SW 1271 (cell line): ENCODE measurements at places on chromosomes 3 and 15.

- DNase-seq = no peak
Observed at GRCh38 chr3:50873376-50874157, 198.8 kb downstream of the DOCK3 start.

DNA sequence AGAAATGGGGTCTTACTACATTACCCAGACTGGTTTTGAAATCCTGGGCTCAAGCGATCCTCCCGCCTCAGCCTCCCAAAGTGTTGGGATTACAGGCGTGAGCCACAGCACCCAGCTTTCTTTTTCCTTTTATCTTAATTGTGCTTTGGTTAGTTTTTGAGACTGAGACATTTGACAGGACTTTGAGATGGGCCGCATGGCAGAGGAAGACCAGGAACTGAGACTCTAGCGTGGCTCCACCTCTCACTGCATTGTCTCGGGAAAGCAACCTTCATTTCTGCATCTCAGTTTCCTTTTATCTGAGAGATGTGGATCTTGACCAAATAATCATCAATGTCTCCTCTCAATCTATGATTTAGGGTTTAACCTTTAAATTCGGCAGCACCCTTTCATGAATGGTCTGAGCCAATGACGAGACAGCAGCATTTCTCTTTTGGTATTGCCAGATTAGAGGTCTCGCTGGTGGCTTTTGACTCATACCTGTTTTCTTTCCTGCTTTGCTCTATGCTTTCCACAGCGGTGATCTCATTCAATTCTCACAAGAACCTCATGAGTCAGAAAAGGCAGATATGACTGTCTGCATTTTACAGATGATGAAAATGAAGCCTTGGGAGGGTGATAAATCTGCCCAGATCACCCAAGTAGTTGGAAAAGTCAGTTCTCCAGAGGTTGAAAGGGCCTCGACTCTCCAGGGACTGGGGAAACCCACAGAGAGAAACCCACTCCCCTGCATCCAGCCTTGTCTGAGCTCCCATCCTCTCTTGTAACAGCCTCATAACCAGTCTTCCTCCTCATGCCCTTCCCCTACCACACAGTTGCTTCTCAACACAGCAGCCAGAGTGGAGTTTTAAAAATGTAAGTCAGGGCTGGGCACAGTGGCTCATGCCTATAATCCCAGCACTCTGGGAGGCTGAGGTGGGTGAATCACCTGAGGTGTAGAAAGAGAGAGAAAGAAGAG, 84.8 kb upstream of the FOXB1 start:
- DNase-seq = no peak

DNA sequence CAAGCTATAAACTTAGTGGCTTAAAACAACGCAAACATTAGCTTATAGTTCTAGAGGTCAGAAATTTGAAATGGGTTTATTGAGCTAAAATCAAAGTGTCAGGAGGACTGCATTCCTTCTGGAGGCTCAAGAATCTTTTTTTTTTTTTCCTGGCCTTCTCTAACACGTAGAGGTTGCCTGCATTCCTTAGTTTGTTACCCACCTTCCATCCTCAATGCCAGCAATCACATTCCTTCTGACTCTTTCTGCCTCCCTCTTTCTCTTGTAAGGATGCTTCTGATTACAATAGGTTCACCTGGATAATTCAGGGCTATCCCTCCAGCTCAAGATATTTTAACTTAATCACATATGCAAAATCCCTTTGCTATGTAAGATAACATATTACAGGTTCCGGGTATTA, 24.8 kb downstream of the REC114 start:
- no peak for DNase-seq

- DNase-seq = no peak
Observed at GRCh38 chr15:93478947-93479346, 389.9 kb upstream of the RGMA start.

GRCh38 chr15:29854413-29854812, 32.1 kb upstream of the TJP1 start:
- no peak for DNase-seq
